Fibroblast of villous mesenchyme (primary cell): ENCODE measurements at places on chromosomes 3 and 15. TPM values are rescaled to one million over a fixed set of nuclear protein-coding genes. Genes with fewer than 3 reads are reported as not detected.

Gene GOLGA6D
- not detected in 2 replicates for total RNA-seq

Gene GLDN
- total RNA-seq: 0.32 and 0.43 TPM in 2 replicates

Gene GOLGA8M
- total RNA-seq: under 0.01 and 1.3 TPM in 2 replicates

Gene GPR149
- not detected in 2 replicates for total RNA-seq

Gene CADM2
- total RNA-seq: under 0.01 and 0.32 TPM in 2 replicates

Gene PLSCR2
- 0.43 TPM in 1 of 2 replicates, not detected in the other for total RNA-seq

Gene RBP2
- not detected in 2 replicates for total RNA-seq

Gene SPTSSB
- total RNA-seq: not detected in 2 replicates

Gene ABHD10
- total RNA-seq: 20.3 and 38.0 TPM in 2 replicates

Gene GP5
- total RNA-seq: 0.32 TPM in 1 of 2 replicates, not detected in the other

Gene ALDH1A2
- total RNA-seq: 2.9 and 8.2 TPM in 2 replicates
